Forelimb muscle (tissue), 1 donor: ENCODE measurements at places on chromosomes 2 and 18. TPM values are rescaled to one million over a fixed set of nuclear protein-coding genes. Genes with fewer than 3 reads are reported as not detected.

DNA sequence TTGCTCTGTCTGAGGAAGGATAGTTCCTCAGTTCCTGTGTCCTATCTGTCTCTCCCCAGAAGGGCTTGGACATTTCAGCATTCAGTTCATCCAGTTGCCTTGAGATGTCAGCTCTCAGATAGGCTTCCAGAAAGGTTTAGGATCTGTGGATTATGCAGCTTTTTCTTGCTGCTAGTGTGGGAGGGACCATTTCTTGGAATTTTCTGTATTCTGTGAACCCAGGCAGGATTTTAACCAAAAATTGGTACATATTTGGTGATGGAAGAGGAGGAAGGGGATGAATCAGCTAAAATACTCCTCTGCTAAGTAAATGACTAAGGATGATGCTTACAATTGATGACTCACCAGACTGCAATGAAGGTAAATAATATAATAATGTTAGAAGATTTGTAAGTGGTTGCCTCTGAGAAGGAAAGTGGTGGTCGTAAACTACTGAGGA is 58.6 kb upstream of the DOCK10 start:
- no peak for DNase-seq

GRCh38 chr18:63258749-63259566 is 60.6 kb downstream of the BCL2 start:
- DNase-seq, result no peak

DNA sequence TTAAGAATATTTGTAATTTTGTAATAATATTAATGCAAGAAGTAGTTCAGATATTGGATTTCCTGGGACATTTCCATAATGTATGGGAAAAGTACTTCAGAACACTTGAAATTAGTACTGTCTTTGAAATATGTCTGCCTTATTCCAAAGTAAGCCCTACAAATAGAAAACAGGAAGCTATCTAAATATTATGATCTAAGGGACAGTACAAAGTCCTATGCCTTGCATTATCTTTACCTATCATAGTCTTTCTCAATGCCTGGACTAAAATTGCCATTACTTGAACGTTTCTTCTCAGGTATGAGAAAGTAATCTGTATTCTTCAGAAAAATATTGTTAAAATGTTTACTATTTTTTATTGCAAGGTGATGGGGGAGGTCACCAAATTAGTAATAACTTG is 113.0 kb downstream of the PPP1R1C start:
- DNase-seq, result no peak

- DNase-seq, result no peak
These were observed 151.5 kb downstream of the MSH2 start for GRCh38 chr2:47554311-47554905.

DNA sequence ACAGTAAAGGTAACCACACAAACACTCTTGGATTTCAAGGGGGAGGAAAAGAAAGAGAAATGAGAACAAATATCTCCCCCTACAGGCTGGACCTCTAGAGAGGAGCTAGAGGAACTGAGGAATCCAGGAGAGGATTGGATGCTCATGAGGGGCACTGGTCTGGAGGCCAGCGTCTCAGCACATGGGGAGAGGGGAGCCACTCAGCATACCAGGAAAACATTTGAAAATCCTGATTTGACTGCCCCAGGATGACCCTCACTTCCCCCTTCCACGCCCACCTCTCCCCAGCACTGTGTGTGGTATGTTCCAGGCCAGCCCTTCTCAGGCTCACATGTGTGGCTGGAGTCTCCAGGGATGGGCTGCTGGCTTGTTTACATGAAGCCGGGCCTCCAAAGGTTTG is 396.8 kb upstream of the ID2 start:
- no peak for DNase-seq

DNA sequence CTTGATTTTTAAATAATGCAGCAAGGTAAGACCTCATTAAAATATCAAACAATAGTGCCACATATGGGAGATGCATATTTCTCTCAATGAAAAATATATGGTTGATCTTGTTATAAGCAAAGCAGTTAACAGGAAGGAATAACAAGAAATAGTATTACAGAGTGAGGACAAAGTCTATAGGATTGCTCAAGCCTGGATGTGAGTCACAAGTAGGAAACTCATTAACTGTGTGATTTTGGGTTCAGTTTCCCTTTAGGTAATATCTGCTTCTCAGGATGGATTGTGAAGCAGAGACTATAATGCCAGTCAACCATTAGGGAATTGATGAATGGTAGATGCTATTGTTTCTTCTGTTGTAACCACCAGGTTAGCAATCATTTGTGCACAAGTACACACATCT is 42.9 kb upstream of the SPHKAP start:
- no peak for DNase-seq

ICOS gene
- not detected for polyA plus RNA-seq

ARHGEF33 gene
- polyA plus RNA-seq, result 1.5 TPM
